ENCODE measurements at places on chromosomes 1 and 21.
A peak's percentile ranks its signal among the peaks of the same experiment; 100 is the strongest.

DNA sequence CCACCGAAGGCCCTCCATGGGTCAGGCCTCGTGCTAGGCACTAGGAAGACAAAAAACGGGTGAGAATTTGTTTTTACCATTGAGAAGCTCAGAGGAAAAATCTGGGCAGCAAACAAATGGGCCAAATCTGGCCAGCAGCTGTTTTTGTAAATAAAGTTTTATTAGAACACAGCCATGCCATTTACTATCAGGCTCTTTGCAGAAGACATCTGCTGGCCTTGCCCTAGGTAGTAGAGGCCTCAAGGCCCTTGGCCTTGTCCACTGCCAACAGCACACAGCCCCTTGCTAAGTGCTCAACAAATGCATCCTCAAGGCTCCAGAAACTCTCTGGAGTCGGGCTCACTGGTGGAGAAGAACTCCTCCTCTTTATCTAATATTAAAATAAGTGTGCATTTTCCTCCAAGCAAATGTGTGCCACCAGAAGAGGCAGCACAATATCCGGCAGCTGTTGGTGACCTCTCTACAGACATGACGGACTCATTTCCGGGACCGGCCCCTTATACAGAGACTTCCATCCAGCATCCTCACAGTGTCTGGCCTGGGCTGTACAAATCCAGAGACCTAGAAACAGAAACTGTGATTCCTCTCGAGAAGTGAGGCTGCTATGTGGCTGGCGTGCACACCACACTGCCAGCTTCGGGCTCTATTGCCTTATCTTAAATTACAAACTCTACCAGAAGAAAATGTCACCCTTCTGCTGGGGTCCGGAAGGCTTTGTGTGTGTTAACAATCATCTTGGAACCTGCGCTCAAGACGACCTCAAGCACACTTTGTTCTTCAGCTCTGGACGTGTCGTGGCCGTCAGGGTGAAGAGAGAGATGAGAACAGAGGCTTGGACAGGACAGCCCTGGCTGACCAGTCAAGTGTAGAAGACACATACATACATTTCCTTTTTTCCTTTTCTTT lies 203.9 kb downstream of the TOMM20 start:
- no peak for DNase-seq

- DNase-seq, result peak; percentile 75
Observed at GRCh38 chr1:44029911-44030604, 1.2 kb downstream of the SLC6A9 start.

DNA sequence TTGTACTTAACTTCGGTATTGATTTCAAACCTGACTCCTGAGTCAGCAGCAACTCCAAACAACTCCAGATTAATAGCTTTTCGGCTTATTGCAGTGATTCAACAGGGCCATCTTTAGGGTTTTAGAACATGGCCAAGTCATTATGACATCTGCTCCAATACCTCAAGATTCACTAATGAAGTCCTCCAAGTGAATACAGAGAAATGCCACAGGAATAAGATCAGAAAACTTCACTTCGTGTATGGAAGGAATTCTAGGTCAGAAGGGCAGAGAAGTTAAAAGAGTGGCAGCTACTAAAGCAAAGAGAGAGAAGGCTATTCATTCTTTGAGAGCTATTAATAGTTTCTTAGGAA lies 7.6 kb upstream of the C1orf116 start:
- DNase-seq, result no peak

GRCh38 chr1:223087291-223088255 lies 55.5 kb downstream of the TLR5 start:
- no peak for DNase-seq

Measured in stimulated activated CD4-positive, alpha-beta T cell treated with anti-CD3 and anti-CD28 coated beads, TNF-alpha, amount 100 ng/mL, for 24 hours (primary cell).